ENCODE measurements at places on chromosomes 12 and 14.
A peak's percentile ranks its signal among the peaks of the same experiment; 100 is the strongest.

GRCh38 chr12:73341559-73342247 lies 1069.5 kb downstream of the TRHDE start:
- DNase-seq, result no peak

DNA sequence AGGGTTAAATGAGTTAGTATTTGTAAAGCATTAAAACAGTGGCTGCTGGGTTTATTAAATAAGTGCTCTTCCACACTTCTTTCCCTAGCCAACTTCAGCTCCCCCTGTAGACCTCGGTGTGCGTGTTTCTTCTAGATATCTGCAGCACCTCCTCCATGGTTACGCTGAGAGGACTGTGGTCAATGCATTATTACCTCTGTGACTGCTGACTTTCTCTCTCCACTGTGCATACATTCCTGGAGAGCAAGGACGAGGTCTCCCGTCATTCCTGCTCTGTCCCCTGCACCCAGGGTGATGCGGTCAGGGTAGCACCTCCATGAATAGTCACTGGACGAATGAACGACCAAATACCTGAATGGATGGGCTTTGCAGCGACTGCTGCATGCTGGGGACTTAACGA lies 44.6 kb downstream of the ZFP36L1 start:
- DNase-seq, result no peak

- no peak for DNase-seq
These were observed 179.6 kb downstream of the TMEM117 start for GRCh38 chr12:44015333-44015941.

DNA sequence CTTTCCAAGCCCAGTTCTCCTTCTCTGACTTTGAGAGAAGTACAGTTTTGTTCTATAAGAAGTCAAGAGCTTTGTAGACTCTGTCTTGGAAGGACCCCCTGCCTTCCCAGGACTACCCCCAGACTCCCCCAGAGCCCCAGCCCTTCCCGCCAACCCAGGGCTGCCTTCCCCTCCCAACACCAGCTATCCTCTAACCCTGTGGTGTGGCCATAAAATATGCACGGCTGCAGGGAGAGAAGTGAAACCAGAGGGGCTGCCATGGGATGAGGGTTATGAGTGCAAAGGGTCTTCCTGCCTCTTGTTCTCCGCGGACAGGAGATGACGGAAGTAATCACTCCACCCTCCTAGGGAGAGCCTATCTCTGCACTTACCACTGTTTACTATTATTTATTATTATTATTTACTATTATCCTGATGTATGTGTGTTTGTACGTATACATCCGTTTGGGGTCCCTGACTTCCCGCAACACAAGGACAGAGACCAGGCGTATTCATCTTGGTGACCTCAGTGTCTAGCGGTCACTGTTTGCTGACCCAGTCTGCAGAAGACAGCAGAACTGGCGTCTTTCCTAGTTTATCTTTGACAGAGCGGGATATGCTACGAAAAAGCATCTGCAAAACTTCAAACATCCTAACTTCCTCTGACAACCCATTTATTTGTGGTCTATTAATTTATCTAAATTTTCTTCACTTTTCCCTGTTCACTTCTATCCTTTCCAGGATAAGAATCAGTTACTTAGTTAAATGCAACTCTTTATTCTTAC lies 3.5 kb upstream of the SCNN1A start:
- no peak for DNase-seq

GRCh38 chr12:109952873-109953272 lies 43.3 kb downstream of the GIT2 start:
- no peak for DNase-seq

DNA sequence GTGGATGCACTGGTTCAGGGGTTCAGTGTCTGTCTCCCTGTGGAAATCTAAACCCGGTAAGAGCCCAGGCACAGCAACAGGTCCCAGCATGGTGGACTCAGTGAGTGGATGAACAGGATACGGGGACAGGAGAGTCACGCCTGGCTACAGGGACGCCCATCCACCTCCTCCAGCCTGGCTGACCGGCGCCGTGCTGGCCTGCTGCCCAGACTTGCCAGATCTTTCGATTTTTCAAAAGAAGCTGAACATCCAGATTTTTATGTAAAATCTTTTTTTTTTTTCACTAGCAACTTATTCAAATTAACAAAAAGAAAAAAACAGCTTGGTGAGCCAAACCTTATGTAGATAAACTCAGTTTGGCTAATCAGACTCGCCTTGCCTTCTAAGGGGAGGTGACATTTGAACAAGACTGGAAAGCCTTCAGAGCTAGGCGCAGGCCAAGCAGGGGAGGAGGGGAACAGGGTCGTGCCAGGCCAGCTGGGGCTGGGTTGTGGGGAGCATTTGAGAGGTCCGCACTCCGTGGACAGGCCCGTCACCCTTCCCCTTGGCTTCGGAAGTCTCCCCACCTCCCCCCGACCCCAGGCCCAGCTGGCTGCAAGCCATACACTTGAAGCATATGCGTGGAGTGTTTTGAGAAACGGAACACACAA lies 87.8 kb upstream of the NCOR2 start:
- DNase-seq, result peak; percentile 92

- no peak for DNase-seq
These were observed 12.1 kb upstream of the LTA4H start for GRCh38 chr12:96047229-96048211.

- DNase-seq, result no peak
These were observed 92.4 kb upstream of the TMEM260 start for GRCh38 chr14:56487090-56487667.

DNA sequence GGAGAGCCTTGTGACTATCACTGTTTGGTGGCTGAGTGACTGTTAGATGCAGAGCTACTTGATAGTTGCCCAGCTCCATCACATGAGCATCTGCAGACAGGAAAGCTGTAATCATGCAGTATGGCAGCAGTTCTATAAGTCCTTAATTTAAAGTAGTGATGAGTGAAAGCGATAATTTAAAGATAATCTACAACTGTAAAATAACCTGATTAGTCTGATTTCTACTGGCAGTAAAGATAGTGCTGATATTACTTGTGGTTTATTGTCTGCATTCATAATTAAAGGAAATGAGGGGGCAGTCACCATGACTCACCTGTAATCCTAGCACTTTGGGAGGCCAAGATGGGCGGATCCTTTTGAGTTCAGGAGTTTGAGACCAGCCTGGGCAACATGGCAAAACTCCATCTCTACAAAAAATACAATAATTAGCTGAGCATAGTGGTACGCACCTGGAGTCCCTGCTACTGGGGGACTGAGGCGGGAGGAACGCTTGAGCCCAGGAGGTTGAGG lies 41.2 kb upstream of the PLEKHD1 start:
- no peak for DNase-seq

DNA sequence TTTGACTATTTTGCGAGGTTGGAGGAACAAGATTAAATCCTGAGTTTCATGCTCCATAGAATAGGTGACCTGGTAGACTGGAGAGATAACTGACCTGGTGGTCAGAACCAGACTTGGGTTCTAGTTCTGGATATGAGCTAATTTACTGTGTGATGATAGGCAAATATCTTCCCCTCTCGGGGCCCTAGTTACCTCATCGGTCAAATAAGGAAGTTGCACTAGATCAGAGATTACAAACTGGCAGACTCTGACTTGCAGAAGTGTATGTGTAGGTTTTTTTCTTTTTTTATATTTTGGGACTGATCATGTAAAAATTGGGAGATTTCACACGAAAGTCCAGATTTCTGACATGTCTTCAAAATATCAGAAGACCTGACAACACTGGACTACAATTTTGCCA lies 37.0 kb downstream of the RPH3A start:
- no peak for DNase-seq

DNA sequence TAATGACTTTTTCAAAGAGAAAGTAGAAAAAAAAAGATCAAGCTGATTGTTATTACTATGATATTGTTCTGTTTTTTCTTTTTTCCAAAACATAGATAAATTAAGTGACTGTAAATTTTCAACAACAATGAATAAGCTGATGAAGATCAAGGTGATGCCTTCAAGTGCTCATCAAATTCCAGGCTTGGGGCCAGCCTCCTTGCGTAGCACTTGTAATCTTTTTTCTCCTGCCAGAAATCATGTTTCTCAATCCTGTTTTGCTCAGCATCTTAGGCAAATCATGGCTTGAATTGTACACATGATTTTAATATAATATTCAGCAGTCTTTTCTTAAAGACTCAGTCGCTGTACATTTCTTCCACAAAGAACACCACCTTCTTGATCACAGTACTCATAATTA lies 333.2 kb downstream of the NPAS3 start:
- DNase-seq, result no peak

GRCh38 chr14:102184316-102185035 lies 44.8 kb downstream of the WDR20 start:
- DNase-seq, result no peak

DNA sequence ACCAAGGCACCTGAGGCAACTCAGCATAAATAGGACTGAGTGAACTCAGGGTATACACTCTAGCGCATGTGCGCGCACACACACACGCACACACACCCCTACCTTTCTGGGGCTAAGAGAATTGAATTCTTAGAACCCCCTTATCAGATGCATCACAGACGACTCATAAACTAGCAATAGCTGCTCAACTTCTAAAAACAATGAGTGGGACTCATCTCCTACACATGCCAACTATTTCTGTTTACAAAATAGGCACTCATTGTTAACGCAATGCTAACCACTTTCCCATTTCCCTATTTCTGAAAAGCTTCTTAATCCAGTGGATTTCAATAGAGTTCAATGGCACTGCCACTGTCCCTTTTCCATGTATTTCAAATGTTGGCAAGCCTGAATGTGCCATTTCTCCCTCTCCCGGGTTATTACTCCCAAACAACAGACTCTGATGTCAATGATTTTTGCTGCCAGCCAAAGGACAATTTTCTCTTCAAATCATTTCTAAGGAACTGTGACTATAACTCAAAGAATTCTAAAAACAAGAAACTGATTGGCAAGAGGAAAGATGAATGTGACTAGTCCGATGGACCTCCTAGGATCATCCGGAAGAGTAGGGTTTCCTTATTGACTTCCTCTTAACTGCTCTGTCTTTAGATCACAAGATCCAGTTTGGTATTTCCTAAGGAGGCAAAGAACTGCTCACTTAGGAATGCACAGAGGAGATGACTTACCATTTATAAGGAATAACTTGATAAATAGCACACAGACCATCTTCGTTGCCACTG lies 48.8 kb downstream of the SLC38A1 start:
- no peak for DNase-seq

DNA sequence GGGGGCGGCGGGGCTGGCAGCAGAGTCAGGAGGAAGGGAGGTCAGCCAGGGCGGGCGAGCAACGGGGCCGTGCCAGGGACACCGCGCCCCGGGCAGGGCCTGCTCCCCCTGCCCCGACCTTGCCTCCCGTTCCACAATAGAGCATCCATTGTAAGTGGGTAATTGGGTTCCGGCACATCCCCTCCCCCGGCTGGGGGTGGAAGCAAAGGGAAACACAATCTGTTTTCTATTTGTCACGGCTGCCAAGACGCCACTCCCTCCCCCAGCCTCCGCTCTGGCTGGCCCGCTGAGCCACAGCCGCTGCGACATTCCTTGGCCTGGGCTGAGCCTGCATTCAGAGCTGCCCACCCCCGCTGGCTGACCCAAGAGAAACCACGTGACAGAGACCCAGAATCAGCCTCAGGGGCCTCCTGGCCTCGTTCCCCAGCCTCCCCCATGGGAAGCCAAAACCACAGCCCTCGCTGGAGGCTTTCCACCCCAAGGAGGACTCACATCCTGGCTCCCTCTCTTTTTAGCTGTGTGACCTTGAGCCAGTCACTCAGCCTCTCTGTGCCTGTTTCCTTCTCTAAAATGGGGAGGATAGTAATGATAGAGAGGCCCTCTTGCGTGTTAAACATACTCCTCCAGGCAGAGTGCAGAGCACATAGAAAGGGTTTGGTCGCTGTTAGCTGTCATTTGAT lies 117.6 kb downstream of the SCARB1 start:
- DNase-seq, result peak; percentile 97

- no peak for DNase-seq
These were observed 2.7 kb downstream of the ARID2 start for GRCh38 chr12:45732250-45732649.

GRCh38 chr14:94738751-94739150 lies 31.2 kb downstream of the GSC start:
- no peak for DNase-seq

DNA sequence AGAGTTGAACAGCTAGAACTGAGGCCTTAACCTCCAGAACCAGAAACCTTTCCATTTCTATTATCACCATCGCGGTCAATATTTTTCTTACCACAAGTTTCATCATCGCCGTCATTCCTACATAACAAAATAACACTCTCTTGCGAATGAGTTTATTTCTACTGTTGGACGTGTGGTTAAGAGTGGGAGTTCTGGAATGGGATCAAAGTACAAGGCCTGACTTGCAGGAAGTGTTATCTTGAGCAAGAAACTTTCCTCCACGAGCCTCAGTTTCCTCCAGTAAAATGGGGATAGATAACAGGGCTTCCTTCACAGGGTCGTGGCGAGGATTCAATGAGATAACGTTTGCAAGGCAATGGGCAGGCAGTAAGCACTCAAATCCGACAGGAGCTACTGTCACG lies 652 bp downstream of the SART3 start:
- no peak for DNase-seq

DNA sequence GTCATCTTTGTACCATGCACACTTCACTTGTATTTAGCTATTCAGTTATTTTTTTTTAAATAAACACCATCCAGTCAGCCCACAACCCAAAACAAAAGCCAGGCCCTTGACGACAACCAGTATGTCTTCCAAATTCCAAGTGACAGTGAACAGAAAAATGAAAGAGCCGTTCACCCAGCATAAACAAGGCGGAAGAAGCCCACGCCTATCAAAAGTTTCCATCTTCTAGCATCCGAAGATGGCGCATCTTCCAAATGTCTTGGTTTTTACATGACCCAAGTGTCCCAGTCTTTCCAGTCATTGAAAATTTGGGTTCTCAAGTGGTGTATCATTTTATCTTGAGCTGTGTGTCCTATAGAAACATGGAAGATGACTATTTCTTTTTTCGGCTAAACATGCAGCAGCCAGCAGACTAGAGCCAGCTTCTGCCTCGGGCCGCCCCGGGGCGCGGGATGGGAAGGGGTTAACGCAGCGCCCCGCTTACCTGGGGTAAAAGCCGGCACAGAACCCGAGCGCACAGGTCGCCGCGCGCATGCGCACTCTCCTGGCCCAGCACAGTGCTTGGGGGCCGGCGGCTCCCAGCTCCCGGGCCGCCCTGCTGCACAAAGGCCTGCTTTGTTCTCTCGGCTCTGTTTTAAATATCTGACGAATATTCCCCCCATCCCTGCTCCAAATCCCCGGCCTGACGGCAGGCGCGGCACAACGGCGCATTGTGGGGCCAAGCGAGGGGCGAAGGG lies 164.8 kb downstream of the ZFP36L1 start:
- DNase-seq, result peak; percentile 56
